ENCODE measurements at places on chromosomes 6 and 20.

DNA sequence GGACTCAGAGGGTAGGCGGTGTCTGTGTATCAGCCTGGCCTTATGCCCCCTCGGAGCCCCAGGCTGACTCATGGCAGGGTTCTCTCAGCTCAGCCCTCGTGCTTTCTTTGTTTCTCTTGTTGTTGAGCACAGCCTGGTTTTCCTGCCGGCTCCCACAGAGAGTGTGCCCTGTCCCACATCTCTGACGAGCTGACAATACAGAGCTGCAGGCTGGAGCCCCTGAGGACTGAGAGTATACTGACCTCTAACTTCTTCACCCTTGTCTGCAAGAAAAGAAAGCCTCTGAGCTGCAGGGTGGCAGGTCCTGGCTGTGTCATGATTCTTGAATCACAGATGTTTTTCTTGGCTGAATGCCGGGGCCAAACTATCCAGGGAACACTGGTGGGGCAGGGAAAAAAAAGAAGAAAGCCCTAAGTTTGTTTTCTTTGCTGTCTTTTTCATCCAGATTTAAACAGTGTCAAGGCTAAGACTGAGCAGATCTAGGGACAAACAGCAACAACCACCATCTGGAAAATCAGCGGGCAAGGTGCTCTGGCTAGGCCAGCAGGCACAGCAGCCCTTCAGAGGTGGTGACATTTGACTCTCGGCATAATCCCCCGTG, 63.3 kb upstream of the ZNF133 start:
- DNase-seq, result no peak

GRCh38 chr6:121333196-121333595, 1.1 kb downstream of the TBC1D32 start:
- no peak for DNase-seq

- DNase-seq, result no peak
These were observed 3.6 kb downstream of the ZKSCAN3 start for GRCh38 chr6:28353356-28353755.

DNA sequence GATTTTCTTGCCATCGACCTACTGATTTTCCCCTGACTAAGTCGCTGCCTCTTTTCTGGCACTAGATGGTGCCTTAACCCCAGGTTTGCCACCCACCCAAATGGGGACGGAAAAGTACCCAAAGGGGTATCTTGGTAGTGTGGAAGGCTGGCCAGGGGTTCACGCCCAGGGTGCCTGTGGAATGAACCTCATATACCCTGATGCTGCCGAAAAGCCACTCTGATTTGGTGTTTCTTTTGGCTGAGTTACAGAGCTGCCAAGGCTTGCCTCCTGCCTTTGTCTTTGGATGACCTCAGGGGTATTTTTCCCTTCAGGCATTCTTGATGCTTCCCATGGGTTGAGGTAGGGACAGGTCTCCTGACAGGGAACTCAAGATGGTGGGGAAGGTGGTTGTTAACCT, 78.1 kb downstream of the MAP3K7 start:
- DNase-seq, result no peak

DNA sequence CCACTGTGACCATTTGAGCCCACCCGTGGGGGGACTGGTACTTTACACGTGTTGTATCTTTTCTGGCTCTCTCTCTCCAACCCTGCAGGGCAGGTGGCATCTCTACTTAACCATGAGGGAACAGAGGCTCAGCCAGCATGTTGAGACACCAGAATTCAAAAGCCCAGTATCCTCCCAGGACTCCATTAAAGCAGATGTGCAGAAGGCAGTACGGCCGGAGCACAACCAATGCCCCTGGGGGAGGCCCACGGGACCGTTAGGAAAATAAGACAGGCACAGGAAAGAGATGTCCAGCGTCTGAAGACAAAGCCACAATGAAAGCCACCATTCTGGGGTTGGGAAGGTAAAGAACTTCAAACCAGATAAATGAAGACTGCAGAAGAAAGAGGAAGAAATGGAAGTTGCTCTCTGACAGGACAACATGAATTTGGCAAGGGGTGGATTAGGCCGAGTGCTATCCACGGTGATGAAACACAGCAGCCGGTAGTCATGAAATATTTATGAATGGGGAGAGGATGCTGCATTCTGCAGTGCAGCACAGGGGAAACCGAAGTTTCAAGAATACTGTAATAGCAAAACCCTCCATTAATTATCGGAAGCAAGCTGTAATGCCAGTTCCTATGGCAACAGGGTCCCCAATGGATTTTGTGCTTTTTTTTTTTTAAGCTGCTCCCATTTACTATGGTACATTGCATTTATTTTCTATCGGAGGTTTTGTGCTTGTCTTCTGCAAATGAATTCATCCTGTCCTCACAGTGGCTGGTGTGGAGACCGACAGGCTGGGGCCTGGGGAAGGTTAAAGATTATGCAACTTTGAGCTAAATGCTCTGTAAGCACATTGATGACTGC, 179.4 kb downstream of the NRN1 start:
- DNase-seq, result no peak

DNA sequence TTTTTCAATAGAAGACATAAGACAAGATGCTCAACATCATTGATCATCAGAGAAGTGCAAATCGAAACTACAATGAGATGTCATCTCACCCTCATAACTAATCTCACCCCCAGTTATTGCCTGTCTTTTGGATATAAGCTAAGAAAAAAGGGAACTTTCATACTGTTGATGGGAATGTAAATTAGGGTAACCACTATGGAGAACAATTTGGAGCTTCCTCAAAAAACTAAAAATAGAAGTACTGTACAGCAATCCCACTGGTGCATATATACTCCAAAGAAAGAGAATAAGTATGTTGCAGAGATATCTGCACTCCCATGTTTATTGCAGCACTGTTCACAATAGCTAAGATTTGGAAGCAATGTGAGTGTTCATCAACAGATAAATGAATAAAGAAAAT, 26.4 kb upstream of the PHF3 start:
- no peak for DNase-seq

GRCh38 chr6:142702501-142703460, 242.2 kb downstream of the HIVEP2 start:
- no peak for DNase-seq

GRCh38 chr6:154590756-154591155, 80.3 kb upstream of the CNKSR3 start:
- DNase-seq, result no peak

- no peak for DNase-seq
These were observed 354.1 kb upstream of the CDH4 start for GRCh38 chr20:60897976-60898375.

- no peak for DNase-seq
These were observed 65.1 kb downstream of the ZBTB2 start for GRCh38 chr6:151326116-151326825.

GRCh38 chr6:90197854-90198496, 98.7 kb downstream of the BACH2 start:
- DNase-seq, result no peak

DNA sequence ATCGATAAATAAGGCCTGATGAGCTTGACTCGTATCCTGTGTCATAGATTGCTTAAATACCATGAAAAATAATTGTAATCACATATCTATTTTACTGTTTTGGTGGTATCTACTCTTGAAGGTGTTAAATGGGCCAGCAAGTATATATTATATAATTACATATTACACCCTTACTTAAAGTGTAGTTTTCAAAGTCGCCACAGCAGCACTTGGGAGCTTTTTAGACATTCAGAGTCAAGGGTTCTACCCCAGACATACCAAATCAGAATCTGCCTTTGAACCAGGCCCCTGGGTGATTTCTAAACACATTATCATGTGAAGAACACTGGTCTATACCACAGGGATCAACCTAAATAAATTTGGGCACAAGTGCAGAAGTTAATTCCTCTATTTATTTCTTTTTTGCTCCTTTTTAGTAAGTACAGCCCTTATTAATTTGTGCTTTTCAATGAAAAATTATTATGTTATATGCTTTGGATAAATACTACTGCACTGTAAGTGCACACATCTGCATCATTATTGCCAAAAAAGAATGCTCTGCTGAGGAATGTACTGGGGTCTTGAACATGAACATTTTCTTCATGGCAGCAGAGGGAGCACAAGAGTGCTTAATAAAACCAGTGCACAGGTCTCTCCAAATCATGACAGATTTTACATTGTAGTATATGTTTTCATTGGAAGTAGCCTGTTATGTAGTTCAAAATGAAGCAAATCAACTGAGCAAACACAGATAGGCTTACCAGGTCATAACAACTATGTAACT, 3.1 kb upstream of the ATXN1 start:
- DNase-seq, result no peak

GRCh38 chr20:9397928-9398327, 116.5 kb upstream of the LAMP5 start:
- DNase-seq, result no peak

DNA sequence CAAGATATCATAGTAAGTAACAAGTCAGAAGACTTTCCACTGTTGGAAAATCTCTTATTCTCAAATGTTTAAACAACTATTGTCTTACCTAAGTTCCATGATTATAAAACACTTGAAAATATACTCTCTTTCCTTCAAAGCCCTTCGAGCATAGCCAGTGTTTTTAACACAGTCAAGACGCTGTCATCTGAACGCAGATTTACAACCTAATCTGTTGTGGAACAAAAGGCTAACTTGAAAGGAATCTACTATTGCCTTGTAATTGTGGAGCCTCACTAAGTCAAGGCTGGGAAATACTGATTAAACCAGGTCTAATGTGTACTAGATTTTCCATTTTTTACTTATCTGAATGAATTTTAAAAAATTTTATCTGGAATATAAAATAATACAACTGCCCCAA, 205.8 kb downstream of the TRDN start:
- DNase-seq, result no peak

GRCh38 chr6:121897337-121897760, 461.9 kb downstream of the GJA1 start:
- no peak for DNase-seq

DNA sequence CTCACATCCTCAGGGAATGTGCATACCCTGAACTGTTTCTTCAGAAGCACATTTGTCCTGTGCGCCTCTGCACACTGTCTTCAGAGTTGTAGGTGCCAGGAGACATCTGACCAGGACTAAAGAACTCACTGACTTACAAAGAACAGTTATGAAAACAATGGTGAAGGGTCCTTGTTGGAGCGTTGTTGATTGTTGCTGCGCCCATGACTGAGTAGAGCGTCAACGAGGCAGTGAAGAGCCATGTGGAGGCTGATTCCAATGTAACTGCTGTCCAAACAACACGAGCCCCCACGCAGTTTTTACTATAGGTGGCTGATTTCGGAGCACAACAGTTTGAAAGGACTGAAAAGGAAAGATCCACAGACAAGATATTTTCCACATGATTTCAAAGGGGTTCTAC, 380.3 kb downstream of the CDH26 start:
- no peak for DNase-seq

DNA sequence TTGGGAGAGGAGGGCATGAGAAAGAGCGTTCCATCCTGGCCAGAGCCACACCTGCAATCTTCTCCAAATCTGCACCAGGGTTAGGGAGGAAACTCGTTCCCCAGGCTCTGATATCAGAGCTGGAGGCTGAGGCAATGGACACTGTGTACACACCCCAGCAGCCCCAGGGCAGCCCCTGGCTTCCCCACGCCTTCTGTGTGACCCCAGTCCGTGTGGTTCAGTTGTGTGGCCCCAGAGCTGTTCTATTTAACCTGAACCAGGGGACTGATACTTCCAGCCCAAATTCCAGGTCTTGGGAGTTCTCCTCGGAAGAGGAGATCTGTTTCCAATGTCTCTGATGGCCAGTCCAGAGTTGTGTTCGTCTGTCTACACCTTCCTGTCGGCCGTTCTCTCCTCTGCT, 242.6 kb upstream of the EXOC2 start:
- no peak for DNase-seq

GRCh38 chr6:117810269-117810668, 96.8 kb upstream of the SLC35F1 start:
- DNase-seq, result peak; percentile 56

DNA sequence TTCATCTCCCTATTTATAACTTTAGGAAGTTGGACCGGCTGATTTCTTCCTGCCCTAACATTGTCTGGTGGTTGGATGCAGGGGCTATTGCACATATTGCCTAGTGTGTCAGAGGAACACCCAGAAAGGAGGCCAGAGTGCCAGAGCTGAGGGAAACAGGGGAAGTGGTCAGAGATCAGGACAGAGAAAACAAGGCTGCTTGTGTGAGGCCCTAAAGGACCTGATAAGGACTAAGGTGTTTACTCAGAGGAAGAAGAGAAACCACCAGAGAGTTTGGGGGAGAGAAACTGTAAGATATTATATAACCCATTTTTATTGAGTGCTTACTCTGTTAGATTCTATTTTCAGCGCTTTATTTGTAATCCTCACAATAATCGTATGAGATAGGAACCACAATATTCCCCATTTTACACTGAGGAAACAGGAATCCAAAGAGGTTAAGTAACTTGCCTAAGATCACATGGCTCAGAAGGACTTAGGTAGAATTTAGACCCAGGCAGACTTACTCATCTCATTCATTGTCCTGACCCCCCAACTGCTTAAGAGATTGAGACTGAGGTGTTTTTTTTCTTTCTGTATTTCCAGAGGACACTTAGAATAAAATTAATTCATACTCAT, 54.0 kb upstream of the REV3L start:
- DNase-seq, result no peak

DNA sequence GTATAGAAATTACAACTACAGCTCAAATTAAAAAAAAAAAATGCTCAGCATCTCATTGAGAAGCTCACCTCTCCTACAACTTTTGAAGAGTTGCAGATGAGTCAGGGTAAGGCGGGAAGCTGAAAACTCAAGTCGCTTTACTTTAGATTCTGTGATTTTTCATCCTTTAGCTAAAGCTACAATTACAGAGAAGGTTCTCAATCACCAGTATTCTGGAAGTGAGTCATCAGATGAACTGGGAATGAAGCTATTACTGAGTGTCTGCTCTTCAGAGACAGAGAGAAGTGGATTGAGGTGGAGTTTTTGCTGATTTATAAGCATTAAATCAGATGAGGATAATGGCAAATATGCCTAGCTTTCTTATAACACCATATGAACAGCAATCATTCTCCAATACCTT, 91.9 kb downstream of the TFAP2A start:
- no peak for DNase-seq

GRCh38 chr6:35321091-35321490, 21.3 kb upstream of the PPARD start:
- no peak for DNase-seq

- no peak for DNase-seq
These were observed 78.2 kb downstream of the TSHZ2 start for GRCh38 chr20:53050338-53050737.

- no peak for DNase-seq
These were observed 1104.6 kb upstream of the MAP3K7 start for GRCh38 chr6:91691449-91691848.

DNA sequence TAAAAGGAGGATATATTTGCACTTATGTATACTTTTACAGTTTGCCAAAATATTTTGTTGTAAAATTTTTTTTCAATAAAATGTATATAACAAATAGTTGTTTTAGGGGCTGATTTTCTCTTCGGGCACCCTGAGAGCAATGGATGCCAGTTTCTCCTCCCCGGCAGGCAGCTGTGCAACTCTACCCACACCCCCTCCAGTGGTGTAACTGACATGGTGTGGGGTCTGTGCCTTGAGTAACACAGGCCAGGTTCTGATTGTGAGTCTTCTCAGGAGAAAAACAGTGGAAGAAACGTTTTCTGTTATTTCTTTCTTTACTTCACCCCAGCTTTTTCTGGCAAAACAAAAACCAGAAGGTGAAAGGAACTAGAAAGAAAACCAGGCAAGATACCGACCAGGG, 6.1 kb downstream of the FOXF2 start:
- no peak for DNase-seq

All from chondrocyte (in vitro differentiated cells).